HS-27A (cell line): ENCODE measurements at places on chromosomes 3 and 15.

DNA sequence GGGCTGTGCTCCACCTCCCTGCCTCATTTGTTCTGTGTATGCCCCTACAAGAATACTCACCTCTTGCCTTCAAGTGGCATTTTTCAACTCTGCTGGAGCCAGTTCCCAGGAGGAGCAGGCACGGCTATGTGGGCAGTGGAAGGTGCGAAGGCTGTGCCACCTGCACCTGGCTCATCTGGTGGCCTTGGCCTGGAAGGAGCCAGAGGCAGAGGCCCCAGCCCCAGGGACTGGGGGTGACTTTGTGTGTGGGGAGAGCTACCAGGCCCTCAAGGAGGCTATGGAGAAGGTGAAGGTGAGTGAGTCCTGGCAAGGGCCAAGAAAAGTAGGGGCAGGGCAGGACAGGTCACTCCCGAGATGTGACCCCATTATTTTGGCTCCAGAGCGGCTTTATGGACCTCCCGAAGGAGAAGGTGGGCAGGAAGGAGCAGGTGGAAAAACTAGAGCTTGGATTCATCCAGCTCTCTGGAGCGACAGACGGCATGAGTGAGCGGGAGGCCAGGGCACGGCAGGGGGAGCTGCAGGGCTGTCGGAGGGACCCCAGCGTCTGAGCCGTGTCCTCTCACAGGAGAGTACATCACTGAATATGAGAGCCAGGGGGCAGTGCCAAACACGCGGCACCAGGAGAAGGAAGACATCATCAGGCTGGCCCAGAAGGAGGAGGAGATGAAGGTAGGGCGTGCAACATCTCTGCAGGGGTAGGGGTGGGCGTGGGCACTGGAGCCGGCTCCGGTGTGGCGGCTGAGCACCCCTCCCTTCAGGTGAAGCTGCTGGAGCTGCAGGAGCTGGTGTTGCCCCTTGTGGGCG is 57.3 kb upstream of the UBE2Q2 start:
- DNase-seq: no peak

DNA sequence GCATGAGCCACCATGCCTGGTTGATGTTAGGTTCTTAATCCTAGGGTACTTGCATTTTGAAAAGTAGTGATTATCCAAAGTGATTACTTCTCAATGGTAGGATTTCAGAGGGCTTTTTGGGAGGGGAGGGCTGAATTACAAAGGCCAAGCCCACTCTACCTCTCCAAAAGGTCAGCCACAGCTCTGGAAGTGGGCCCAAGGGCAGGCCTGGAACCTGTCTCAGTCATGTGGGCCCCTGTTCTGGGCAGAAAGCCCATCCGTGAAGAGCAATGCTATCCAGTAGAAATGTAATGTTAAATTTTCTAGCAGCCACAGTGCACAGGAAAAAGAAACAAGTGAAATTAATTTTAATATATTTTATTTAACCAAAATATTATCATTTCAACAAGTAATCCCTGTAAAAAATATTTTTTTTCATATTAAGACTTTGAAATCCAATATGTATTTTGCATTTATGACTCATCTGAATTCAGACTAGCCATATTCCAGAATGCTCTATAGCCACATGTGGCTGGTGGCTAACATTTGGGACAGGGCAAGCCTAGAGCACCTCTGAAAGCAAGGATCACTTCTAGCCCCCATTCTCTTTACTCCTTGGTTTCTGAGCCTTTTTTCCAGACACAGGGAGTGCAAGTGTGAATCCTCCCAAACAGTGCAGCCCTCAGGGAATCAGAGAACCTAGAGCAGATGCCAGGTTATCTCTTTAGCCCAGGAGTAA is 16.8 kb downstream of the RFT1 start:
- no peak for DNase-seq

DNA sequence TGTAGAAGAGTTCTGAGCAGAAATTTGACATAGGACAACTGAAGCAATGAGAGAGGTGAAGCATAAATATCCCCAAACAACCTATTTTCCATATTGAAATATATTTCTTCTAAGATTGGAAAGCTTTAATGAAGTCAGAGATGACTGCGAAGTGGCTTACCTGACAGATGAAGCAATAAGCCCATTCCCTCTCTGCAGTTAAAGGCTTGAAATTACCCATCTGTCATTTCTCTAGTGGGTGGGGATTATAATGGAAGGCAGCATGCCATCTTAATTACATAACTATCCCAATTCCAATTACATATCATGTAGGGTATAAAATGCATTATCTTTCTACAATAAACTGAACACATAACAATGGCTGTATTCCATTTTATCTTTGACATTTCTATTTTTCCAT is 1070.5 kb downstream of the SI start:
- no peak for DNase-seq

DNA sequence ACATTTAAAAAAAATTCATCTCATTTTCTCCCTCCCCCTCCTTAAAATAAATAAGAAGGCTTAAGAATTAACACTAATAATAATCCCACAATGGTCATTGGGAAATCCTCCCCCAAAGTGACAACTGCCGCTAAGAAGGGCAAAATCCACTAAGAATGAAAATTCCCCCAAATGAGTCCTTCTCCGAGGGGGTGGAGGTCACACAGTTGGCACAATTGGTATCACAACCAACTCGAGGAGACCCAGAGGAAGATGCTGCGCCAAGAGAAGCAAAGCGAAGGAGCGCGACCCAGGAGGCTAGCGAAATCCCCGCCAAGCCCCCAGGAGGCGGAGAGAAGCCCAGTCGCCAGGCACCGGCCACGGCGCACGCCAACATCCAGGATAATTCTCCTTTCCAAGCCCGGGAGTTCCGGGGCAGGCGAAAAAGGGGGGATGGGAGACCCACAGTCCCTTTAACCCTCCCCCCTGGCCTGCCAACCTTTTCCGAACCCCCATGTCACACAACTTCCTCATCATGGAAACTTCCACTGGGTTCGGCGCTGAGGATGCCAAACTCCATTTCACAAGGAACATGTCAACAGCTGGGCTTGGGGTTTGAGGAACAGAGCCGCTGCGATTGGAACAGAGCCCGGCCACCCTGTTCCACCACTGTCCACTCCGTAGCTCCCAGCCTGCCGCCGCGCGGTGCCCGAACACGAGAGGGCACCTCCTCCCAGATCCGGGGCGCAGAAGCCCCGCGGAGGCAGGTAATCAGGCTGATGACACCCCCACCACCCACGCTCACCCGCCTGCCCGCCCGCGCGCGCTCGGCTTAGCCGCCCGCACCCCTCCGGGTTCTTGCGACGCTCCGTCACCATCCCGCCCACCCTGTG is 668 bp downstream of the THRB start:
- DNase-seq: no peak

DNA sequence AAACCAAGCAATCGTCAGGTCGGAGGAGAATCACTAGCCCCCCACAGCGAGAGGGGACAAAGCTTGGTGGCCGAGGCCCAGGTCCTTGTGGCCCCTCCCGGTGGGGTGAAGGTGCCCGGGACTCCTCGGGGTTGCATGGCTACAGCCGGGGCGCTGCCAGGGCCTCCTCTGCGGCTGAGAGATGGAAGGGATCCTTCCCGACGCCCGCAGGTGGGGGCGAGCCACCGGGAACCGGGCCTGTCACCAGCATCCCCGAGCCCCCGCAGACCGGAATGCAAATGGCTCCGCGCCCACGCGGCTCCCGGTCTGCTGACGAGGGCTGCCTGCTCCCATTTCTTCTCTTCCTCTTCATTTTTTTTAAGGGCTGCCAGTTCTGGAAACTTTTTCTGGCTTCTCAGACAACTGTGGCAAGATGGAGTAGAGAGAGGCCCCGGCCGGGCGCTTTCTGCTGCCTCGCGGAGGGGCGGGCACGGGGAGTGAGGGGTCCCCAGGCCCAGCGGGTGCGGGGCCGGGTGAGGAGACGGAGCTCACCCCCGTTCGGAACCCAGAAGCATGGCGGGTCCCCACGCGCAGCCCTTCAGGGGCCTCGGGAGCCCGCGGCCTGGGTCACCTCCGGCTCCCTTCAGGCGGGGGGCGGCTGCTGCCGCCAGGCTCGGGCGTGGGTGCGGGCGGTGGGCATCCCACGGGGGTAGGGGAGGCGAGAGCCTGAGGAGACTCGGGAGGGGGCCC is 27.5 kb downstream of the MELTF start:
- no peak for DNase-seq

GRCh38 chr3:158701420-158702065 is 29.1 kb upstream of the LXN start:
- DNase-seq: no peak

GRCh38 chr3:24689353-24689752 is 194.7 kb upstream of the THRB start:
- no peak for DNase-seq

GRCh38 chr15:100688549-100689120 is 86.2 kb downstream of the ASB7 start:
- DNase-seq: no peak
